ENCODE measurements at places on chromosomes 11 and 22.

DNA sequence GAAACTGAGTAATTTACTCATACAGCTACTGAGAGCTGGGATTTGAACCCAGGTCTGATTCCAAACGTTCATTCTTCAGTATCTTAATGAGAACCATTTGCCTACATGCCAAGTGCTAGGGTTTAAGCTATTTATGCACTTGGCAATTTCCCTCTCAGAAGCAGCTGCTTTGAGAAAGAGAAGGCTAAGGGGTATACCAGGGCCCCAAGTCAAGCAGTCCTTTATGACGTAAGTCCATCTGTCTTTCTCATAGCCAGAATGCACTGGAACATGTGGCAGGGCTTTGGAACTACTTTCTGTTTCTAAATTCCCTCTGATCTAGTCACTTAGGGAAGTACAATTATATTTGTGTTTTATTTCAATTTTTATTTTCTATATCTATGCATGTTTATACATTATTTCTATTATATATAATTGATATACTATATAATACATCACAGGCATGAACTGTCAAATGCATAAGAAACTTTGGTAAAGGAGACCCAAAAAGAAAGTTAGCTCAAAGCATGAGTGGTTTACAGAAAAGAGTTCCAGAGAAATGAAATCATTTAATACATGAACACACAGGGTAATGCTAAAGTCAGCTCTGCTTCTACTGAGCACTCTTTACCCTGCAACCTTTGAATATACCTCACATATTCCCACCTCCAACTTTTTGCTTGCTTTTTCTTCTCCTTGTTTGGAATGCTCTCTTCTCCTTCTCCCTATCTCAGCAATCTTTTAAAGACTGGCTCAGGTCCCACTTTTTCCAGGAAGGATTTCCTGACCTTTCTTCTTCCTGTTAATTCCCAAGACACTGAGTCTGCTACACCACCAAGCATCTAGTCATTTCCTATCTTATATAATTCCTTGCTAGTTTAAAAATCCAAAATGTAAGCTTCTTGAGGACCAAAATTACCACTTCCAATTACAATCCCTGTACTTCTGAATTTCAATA is 80.5 kb upstream of the GDPD4 start:
- DNase-seq: no peak

DNA sequence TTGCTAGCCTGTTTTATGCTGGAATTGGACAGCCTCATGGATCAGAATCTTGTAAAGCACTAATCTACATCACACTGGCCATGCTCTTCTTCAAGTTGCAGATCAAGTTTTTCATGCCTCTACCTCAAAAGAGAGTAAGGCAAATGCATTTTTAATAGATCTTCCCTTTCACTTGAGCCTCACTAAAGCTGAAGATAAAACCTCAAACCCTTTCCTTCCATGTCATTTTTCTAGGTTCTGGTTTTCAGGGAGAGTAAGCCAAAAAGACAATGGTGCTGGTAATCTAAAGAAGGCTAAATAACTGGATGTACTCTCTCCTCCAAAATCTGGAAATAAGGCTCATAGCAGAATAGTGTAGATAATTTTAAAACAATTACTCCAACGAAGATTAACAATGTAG is 28.3 kb downstream of the POU2AF1 start:
- DNase-seq: no peak

DNA sequence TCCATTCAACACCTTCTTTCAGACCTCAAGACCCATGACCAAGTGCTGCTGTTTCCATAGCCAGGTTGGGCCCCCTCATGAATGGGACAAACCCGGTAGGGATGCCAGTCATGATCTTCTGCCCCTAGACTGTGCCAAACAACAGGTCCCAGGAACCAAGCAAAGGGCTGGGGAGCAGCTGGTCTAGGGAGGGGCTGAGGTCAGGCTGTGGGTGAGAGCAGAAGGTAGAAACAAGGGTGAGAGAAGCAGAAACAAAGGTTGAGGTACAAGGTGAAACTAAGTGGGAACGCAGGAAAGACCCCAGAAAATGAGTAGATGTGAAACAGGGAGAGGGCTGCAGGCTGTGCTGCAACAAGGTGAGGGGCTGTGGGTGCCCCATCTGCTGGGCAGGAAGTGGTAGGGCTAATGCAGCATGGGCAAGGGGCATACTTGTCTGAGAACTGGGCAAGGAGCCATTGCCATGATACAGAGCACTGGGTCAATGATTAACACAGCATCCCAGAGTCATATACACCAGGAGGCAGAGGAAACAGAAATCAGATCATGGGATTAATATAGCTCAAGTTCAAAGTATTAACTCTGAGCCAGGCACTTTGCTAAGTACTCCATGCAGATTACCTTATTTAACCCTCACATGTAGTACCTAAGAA is 45.9 kb downstream of the SLC1A2 start:
- DNase-seq: no peak

DNA sequence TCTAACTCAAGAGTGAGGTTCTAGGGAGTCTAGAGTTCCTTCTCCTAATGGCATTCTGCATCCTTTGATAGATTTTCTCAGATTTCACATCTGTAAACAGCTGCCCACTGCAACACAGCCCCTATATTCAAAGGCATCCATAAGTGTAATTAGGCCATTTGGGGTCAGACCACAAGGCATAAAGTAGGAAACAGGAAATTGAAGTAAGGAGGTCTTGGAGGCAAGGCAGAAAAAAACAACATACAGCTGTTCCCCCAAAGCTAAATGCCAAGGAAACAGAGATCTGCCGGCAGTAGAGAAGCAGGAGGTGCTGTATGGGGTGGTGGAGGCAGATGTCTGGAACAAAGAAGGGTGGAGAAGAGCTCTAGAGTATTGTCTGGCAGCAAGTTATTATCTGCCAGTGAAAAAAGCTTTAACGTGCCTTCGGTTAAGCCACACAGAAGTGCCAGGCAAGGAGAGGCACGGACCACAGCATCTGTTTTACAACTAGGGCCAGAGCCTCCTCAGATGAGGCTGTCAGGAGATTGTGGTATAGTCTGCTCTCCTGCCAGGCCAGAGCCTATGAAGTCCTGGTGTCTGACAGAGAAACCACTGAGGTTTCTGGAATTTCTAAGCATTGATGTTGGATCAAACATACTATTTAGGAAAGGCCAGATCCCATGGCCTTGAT is 100.2 kb upstream of the CHRM4 start:
- no peak for DNase-seq

DNA sequence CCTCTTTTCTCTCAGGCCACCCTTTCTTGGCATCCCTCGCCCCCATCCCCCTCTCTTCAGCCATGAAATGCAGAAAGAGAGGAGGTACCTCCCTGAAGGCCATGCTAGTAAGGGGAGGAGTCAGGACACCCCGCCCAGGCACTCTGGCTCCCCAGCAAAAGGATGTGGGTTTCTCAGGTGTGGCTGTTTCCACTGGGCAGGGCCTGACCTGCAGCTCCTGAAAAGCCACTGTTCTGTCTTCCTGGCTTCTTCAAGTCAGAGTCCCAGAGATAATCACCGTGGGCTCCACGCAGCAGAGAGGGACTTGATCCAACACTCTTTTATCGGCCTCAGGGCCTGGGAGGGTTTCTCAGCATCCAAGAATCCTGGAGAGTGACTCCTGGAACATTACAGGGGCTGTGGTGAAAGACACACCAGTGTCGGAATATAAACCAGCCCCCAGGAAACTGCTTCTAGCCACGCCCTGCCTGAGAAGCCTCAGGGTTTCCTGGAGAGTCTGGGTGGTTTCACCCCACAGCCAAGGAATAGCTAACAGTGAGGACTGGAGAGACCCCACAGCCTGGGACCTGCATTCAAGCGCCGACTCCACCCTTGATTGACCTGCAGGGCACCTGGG is 45.7 kb upstream of the TSPAN18 start:
- DNase-seq: no peak

DNA sequence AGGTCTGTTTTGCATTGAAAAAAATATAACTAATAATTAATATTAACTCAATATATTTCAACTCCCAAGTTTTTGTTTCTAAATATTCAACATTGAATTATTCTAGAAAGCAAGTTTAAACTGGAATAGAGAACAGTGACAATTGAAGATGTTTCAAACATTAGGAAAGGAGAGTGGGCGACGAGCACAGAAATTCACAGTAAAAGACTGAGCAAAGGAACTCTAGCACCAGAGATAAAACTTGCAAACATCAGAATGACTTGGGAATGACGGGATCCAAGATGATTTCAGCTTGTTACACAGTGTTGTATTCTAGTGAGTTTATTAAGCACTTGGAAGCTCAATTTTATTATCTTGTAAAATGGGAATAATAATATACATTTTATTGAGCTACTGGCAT is 56.6 kb upstream of the CNTN5 start:
- no peak for DNase-seq

DNA sequence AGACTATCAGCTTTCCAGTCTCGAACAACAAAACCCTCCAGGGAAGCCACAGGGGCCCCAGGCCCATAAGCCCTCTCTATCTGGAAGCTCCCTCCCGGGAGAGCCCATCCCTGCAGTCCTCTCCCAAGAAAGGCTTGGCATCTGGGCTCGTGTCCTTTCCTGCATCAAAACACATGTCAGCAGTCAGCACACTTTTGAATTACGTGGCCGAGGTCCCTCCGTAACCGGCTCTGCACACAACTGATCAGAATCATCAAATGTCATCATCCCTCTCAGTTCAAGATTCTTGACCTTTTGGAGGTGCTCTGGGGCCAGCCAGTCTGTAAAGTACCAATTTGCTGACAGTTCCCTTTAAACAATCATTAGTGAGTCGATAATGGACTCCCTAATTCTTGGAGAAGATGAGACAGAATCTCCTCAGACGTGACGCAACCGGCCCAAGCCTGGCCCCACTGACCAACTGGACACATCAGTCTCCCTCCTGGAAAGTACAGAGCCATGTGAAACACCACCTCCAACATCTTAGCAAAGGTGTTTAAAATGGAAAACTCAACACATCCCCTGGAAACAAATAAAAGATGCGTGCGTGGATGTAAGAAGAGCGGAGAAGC is 33.6 kb downstream of the MAFF start:
- no peak for DNase-seq

DNA sequence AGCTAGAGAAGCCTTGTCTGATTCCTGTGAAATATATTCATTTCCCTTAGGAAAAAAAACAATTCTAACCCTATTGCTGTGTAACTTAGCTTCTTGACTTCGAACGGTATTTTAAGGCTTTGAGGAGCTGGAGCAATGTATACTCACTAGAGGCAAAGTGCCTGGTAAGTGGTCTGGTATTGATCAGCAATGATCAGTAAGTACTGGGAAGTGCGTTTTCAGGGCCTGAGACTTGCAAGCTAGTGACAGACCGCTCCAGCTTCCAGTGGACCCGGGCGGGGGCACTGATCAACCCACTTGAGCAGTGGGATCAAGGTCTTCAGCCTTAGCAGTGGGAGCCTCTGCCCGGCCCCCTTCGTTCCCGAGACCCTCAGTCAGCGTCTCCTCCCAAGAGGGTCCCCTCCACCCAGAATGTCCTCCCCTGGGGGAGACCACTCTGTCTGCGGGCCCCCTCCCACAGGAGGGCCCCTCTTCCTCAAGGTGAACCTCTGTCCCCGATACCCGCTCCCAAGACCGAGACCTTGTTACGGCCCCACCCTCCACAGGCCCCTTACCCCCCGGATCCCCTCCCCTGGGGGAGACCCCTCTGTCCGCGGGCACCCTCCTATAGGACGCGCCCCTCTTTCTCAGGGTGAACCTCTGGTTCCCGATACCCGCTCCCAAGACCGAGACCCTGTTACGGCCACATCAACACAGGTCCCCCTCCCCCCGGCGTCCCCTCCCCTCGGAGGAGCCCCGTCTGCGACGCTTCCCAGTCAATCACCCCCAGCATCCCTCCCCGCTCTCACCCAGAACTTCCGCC is 452 bp upstream of the ATXN10 start:
- DNase-seq: no peak

GRCh38 chr22:39241794-39242594 is 2.8 kb downstream of the PDGFB start:
- DNase-seq: no peak
